ENCODE measurements at places on chromosomes 13 and 19. TPM values are rescaled to one million over a fixed set of nuclear protein-coding genes. Genes with fewer than 3 reads are reported as not detected.

Gene LENG9
- total RNA-seq: 8.6 TPM

DNA sequence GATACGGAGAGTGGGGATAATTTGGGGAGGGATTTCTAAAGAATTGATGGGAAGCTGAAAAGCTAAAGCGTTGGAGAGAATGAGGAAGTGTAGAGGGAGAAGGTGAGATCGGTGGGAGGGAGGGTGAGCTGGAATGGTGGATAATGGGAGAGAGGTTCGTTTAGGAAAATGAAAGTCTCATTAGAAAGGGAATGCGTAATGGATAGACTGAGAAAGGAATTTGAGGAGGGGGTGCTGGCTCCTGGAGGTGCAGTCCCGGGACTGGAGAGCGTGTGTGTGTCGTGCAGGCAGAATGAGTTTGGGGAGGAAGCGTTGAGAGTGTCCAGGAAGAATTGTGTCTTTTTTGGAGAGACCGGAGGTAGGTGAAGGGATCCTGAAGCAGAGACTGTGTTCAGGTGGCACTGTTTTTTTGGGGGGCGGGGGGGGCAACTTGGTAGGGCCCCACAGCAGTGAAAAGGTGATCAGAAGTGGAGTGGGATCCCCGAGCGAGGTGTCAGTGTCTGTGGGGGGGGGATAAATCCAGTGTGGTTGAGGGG lies 1.4 kb downstream of the ACTN4 start:
- DNase-seq: no peak

Gene ZNF610
- 2.2 TPM for total RNA-seq

DNA sequence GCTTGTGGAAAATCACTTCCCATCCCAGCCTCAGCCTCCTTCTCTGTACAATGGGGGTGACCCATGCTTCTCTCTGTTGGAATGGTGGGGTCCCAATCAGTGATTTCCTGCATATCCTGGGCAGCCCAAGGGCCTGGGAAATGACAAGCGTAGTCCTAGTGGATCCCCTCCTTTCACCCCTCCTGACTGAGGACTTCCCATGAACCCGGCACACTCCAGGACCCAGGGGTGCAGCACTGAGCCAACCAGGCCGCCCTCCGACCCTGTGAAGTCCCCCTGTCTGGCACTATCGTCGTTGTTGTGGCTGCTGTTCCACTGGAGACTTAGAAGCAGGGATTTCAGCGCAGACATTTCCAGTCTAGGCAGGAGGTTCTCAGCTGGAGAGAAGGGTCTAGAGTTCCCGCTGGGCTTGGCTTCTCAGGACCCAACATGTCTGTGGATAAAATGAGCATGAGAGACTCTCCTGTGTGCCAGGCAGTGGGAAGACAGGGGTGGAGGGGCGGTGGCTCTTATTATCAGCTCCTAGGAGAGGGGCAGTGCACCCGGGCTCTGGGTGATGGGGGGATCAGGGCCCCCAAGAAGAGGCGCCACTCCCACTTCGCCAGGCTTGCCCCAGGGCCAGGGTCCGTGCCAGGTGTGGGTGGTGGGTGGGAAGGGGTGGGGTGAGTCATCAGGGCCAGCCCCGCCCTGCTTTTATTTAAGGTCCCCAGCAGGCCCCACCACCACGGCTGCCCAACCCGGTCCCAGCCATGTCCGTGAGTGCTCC lies at the start of gene LGALS7B:
Gene LGALS7B (plus strand): TSS at position 723 of the 766 bp plus-strand sequence. CDS start 27 bp downstream, at position 750.
- no peak for DNase-seq

DNA sequence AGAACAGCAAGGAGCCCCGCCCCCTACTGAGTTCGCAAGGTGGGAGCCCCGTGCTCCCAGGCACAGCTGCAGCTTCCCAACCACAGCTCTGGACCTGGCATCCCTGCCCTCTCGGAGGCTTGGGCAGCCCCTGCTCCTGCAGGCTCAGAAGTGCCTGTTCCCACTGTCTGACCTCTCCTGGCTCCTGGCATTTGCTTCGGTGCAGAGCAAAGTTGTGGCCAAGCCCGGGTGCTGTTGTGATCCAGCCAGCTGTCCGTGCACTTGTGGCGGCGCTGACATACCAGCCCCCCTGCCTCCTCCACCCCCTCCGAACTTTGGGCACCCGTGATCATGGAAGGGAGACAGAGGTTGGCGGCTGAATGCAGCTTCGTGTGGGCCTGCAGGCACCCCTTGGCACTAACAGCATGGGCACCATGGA lies 1386.8 kb downstream of the PCDH9 start:
- no peak for DNase-seq

DNA sequence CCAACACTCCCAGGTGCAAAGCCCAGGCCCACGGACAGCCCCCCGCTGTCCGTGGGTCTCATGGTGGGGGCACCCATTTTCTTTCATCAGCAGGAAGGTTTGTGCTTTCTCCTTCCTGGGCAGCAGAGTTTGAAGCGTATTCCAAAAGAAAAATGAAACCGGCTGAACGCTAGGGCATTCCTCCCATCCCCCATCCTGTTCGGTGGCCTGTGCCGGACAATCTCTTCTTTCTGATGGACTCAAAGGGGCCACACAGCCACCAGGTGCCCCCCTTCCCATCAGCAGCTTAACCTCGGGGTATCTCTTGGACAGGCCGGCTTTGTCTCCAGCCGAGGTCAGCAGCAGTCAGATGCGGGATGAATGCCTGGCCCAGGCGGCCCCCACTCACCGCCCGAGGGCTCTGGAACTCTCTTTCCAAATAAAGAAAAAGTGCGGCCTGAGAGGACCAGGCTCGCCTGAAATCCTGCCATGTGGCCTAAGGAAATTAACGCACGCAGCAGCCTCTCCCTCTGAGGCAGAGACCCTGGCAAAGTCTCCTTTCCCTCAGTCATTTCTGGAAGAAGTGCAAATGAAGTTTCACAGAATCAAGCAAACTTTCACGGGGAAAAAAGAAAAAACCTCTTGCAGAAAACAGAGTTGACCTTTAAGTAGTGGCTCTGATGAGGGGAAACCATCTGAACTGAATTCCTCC lies 67.8 kb downstream of the RASA3 start:
- DNase-seq: peak; percentile 51

Gene IL4I1
- 8.9 TPM for total RNA-seq

Gene CYP4F11
- 259 TPM for total RNA-seq

DNA sequence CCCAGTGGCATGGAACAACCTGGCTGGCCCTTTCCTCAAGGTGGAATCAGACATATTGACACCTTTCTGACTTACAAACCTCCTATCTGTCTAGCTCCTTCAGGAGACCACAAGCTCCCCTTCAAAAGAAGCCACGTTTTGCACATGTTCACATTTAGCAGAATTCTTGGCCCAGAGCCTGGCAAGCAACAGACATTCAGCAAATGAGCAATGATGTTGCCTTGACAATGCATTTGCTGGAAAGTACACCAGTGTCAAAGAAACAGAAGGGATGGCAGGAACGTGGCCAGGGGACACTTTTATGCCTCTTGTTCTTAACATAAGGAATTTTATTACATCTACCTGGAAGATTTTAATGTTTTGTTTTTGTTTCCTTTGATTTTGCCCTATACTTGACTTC lies 85.5 kb upstream of the FGF14 start:
- DNase-seq: no peak

Gene HNRNPM
- total RNA-seq: 55.7 TPM

Gene CPB2
- total RNA-seq: not detected

GRCh38 chr13:53075356-53076041 lies 46.9 kb downstream of the OLFM4 start:
- DNase-seq: no peak

Gene ZNF554
- total RNA-seq: 0.41 TPM

DNA sequence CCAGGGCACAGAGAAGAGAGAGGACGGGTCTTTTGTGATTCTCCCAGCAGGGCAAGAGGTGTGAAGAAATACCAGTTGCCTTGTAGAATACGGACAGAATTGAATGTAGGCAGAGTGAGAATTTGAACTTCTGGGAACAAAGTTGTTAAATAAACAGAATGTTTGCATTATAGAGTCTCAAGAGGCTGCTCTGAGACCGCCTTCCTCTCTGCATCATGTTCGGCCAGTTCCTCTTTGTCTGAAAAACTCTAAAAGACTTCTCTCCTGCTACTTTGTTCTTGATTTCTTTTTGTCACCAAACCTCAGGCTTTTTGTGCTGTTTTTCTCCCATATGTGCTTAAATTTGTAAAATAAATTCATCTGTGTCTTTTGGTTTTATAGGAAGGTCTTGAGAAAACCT lies 256.4 kb downstream of the DLEU7 start:
- no peak for DNase-seq

Gene MISP3
- 2.5 TPM for total RNA-seq

DNA sequence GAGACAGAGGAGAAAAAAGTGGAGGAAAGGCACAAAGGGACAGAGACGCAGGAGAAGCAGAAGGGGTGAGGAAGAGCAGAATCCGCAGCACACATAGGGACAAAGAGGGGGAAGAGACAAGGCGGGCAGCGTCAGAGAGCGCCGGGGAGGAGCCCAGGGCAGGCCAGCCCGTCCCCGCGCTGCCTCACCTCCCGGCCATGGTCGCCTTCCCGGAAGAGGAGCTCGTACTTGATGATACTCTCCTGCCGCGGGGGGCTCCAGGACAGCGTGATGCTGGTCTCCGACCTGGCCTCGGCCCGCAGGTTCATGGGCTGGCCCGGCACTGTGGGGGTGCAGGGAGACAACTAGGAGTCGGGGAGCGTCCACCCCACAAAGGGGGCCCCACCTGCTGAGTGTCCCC lies 100.6 kb downstream of the PTPRS start:
- no peak for DNase-seq

Gene ANGPTL4
- total RNA-seq: 27.5 TPM

Gene METTL21C
- total RNA-seq: not detected

- no peak for DNase-seq
Measured at GRCh38 chr13:110885516-110885915, 29.4 kb downstream of the ANKRD10 start.

DNA sequence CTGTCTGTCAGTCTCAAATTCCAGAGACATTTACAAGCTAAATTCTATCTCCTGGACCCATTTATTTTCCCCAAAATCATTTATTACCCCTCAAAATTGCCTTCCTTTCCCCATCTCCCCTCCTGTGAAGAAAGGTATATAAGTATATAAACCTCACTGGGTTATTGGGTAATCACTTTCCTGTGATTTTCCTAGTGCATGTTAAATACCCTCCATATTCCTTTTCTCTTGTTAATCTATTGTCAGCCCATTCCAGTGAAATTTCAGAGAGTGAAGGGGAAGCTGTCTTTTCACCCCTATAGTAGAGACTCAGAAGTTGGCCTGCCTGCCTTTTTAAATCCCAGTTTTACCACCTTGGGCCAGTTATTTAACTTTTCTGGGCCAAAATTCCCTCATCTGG lies 9.9 kb downstream of the IFNL1 start:
- no peak for DNase-seq

DNA sequence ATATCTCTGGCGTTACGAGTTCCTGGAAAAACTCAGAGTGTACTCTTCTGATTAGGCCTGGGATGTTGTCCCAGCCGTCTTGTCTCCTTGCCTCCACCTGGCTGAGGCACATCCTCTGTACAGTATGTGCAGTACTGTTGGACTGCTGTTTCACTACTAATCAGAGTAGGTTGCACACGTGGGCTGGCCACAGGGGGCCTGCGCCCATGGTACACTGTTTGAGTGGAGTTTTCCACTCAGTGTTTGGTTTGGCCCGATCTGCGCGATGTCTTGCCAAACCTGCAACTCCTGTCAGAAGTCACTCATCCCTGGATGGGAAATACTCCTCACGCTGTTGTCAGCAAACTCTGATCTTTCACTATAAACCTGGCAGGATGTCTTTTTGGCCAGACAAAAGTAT lies 189.6 kb upstream of the CSNK1A1L start:
- no peak for DNase-seq

Gene ZNF221
- 2.7 TPM for total RNA-seq

DNA sequence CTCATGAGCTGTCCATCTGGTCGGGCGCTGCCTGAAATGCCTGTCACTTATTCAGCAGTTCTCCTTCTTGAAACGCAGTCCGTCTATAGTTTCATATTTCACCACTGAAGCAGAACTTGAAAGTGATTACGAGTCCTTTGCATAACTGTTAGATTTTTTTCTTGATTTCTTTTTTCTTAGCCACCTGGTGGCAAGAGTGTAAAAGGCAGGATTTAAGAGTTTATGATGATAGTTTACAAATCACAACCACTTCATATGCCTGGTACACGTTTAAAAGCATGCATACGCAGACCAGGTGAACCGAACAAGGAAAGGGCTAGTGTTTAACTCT lies 45.8 kb downstream of the GGACT start:
- DNase-seq: no peak

- no peak for DNase-seq
Measured at GRCh38 chr13:37118016-37118415, 12.6 kb upstream of the CSNK1A1L start.

Gene CCL25
- total RNA-seq: not detected

- no peak for DNase-seq
Measured at GRCh38 chr13:52922961-52923360, 74.5 kb upstream of the PCDH8 start.

- DNase-seq: peak; percentile 41
Measured at GRCh38 chr19:39599116-39599515, 3.2 kb upstream of the LGALS13 start.

DNA sequence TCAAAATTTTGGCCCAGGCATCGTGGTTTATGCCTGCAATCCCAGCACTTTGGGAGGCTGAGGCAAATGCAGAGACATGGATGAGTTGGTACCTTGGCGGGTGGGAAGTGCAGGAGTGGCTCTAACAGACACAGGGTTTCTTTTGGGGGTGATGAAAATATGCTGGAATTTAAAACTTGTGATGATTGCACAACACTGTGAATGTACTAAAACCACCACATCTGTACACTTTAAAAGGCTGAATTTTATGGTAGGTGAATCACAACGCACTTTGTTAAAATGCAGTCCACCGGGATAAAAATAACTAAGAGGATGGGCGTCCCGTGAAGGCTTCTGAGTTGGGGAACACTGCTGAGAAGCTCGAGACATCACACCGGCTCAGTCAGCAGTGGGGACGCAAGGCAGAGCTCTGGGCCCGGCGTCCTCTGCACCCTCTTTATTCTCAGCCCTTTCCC lies 47.1 kb downstream of the MLLT1 start:
- no peak for DNase-seq

DNA sequence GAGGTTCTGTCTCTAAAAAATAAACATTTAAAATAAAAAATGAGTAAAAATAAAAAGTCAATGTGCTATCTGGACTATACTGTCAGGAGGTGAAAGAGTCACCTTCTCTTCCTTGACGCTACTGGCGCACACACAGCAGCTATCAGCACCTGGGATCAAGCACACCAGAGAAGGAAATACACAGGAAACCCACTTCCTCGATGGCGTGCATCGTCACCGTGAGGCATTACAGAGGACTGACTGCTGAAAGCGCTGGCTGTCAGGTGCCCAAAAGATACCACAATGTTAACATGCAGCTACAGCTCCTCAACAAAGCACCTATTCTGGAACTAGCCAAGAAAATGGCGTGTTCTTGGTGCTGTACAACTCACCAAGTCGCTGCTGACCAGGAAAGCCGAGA lies 6.1 kb downstream of the SLC35E1 start:
- no peak for DNase-seq
